ENCODE measurements at places on chromosomes 3 and 15. TPM values are rescaled to one million over a fixed set of nuclear protein-coding genes. Genes with fewer than 3 reads are reported as not detected.
A peak's percentile ranks its signal among the peaks of the same experiment; 100 is the strongest.

The ALCAM gene
- total RNA-seq = 89.9 TPM

DNA sequence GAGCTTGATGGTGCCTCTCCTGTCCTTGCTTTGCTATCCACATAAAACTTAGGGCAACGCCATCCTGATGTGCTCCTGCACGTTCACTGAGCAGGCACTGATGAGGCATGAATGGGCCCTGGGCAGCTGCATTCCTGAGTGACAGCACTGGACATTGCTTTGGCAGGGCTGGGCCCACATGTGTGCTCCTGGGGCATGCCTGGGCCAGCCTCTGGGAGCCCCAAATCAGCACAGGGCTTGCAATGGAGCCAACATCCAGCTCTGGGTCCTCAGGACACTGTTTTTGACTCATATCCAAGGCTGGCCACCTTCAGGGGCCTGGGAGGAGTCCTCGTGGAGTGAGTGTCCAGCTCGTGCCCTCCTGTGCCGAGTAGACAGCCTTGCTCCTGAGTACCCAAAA lies 5.9 kb upstream of the TKT start:
- peak; percentile 36 for DNase-seq

DNA sequence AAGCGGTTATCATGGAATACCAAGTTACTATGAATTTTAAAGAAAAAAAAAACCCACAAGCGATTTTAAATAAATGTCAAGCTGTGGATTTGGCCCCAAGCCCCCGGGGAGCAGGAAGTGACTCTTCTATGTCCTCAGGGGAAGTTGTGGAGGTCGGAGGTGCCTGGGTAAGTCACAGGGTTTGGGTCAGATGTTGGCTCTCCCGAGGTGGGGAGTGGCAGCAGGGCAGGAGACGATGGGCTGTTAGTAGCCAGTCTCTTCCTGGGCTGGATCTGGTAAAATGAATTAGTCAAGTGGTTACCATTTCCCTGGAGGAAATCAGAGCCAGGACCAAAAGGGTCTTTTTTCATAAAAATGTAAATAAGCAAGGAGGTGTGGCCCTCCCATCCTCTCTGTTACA lies 316.7 kb downstream of the TLE3 start:
- no peak for DNase-seq

- peak; percentile 64 for DNase-seq
These were observed 76.9 kb upstream of the ABI3BP start for GRCh38 chr3:101069901-101070798.

DNA sequence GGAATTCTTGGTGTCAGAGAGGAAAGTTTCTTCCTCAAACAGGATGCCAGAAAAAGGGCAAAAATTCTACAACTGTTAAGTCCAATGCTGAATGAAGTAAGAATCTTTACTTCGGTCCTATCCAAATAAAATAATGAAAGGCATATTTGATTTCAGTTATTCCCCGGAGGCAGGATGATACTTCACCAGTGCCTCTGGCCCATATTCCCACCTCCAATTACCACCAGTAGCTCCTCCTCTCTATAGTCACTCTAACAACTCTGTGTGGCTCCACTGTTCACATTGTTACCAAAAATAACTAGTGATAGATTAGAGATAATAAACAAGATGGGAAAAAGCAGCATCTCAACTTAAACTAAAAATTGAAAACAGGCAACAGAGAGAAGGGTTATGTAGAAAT lies 20.7 kb downstream of the MAP1A start:
- DNase-seq = no peak

DNA sequence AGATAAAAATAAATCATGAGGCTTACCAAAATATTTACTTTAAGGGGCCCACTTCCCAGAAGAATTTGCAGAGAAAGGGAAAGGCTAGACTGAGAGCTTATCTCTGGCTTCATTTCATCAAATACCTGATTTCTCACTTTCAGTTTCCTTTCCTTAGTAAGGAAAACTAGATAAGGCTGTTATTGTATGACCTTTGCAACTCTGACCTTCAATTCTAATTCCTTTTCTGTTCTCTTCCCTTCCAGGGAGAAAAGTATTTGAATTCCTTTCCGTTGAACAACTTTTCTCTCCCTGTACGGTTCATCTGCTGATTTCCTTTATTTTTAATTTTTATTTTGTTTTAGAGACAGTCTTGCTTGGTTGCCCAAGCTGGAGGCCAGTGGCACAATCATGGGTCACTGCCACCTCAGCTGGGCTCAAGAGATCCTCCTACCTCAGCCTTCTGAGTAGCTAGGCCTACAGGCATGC lies 7.1 kb upstream of the PXK start:
- DNase-seq = no peak

GRCh38 chr15:85298366-85298765 lies 82.0 kb upstream of the AKAP13 start:
- DNase-seq = no peak

DNA sequence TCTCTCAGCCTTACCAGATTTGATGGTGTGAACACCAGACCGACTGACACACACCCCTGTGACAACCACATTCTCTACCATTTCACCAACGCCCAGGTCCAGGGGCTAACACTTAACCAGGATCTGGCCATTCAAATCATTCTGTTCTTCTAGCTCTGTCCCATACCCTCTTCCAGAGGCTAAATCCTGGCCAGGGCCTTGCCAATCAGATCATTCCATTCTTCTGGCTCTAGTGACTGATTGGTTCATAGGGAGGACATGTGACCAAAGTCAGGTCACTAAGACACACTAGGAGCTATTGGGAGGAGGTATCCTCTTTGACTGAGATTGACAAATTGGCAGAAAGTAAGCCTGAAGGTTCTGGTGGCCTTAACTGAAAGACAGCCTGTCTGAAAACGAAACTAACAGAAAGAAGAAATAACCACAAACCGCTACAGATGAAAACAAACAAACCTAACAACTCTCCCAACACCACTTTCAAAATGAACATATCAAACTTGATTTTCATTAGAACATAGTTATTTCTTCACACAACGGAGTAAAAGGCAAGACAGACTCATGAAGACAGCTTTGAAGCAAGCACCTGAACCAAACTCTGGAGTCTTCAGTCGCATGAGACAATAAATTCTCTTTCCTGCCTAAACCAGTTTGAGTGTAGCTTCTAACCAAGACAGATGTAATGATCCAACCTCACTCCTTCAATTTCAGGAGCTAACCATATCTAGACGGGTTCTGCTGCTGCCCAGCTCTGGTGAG lies 68.5 kb downstream of the TRANK1 start:
- DNase-seq = no peak

The FOXB1 gene
- total RNA-seq = not detected
